ENCODE measurements at places on chromosomes 7 and 10.

DNA sequence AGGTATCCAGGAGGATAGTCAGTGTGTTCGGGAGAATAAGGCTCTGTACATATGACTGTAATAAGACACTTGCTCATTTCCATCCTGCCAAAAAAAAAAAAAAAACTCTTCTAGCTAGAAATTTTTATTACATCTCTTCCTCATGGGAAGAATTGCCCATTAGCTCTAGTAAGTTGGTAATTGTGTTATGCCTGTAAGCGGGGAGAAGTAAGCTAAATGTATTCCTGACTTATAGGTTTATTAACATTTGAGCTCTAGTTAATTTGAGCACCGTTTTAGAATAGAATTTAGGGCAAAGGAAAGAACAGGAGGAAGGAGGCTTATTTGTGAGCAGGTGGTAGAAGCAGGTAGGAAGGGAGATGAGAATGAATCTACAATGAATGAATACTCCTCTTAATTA is 1210.6 kb downstream of the SORCS1 start:
- DNase-seq: no peak

- DNase-seq: peak; percentile 60
Observed at GRCh38 chr7:38107486-38107893, 70.6 kb upstream of the STARD3NL start.

DNA sequence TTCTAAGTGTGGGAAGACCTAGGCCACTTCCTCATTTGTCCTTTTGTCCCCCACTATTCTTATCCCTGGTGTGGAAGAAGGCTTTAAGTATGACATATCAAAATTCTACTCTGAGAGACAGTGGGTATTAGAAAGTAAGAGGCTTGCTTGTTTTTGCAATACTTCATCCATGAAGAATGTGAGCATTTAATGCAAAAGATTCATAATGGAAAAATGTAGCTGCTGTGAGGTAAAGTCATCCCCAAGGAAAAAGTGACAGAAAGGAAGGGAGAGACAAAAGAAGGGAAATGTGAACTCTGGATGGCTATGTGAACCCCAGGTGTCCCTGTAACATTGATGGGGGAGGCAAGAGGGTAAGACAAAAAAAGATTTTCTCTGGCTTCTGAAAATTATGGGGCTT is 607.5 kb downstream of the SORCS1 start:
- no peak for DNase-seq

- DNase-seq: no peak
Observed at GRCh38 chr10:61052469-61053205, 108.7 kb upstream of the RHOBTB1 start.

DNA sequence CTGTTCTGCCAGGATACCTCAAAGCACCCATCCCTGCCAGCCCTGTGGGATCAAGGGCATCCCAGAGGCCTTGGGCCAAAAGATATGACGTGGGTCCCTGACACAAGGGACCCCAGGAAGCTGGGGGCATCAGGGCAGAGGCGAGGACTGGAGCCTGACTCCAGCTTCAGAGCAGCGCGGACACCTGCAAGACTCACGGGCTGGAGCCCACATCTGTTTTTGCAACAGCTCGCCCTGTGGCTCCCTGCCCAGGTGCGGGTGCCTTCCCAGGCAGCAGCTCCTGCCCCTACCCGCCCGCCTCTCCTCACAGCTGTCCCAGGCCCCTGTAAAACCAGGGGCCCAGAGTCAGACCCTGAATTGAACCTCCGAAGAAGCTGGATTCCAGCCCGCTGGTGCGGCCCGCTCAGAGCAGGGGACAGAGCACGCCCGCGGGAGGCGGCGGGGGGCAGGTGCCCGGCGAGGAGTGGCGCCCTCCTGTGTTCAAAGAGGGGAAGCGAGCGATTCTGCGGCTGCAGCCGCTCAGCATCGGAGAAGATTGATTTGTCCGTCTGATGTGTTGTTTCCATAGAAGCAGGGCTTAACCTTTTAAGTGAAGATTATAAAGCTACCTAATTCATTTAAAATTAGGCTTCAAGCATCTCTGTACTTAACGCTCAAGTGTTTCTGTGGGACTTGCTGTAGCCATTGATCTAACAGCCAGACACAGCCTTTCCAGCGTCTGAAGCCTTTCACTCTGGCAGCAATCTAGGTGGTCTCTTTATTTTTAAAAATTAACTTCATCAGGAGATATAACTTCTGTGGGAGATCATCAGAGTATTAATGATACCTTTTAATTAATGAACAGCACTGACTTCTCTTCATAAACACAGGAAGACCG is 88.4 kb downstream of the BEND7 start:
- DNase-seq: peak; percentile 45

- no peak for DNase-seq
Observed at GRCh38 chr10:83921984-83922860, 217.1 kb upstream of the GHITM start.

DNA sequence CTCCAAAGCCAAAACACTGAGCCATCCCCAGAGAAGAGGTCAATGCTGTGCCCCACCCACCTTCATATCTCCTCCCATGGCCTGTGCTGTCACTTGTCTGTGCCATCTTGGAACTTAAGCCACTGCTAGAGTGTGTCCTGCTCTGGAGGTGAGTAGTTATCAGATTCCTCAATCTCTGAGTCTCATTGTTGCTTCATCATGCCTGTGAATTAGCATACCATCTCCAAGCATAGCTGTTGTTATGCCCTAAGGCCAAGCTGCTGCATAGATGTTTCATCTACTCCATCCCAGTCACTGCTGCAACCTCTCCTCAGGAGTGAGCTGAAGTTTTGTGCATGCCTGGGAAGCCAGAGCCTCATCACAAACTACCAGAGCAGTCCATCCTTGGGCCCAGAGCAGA is 349.0 kb downstream of the ZWINT start:
- DNase-seq: no peak

GRCh38 chr10:118449521-118449920 is 107.4 kb upstream of the FAM204A start:
- no peak for DNase-seq

DNA sequence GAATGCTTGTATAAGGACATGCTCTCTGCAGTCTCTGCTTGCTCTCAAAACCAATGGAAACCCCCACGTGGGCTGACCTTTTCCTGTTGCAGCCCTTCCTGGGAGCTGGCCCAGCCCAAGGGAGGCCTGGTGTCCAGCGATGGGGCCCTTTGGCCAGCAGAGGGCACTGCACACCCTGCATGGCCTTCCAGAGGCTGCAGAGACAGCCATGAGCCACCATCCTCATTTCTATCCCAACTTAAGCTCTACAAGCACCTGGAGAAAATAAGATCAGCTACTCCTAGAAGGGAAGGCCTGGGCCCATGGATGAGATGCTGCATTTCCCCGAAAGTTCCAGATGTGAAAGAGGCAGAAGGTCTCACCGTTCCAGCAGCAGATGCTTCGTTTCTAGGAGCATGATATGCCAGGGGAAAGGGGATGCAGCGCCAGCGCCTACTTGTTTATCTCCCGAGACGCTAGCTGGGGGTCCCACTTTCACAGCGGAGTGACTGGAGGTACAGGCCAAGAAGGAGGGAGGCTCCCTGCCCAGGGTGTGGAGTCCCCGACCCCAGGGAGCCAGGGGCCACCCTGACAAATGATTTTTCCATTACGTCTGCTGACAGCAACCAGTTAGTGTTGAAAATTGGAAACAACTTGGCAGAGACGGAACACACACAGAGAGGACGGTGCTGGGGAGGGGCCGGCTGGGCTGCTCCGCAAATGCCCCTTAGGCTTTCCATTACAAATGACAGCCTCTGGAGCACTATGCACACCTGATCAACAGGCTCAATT is 106.4 kb downstream of the ZRANB1 start:
- DNase-seq: peak; percentile 26

DNA sequence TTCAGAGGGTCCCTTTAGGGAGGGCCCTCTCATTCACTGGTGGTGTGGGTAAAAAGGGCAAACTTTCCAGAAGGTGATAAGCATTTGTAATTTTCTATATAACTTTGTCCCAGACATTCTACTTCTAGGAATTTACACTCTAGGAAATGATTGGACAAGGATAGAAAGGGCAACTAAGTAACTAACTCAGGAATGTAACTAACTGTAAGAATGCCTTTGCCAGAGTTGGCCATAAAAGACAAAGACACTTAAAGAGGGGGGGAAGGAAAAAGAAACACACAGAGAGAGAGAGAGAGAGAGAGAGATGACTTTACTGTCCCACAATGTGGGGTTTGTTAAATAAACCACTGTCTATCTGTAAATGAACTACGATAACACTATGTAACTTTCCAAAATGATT is 38.5 kb upstream of the ITPRID1 start:
- no peak for DNase-seq

DNA sequence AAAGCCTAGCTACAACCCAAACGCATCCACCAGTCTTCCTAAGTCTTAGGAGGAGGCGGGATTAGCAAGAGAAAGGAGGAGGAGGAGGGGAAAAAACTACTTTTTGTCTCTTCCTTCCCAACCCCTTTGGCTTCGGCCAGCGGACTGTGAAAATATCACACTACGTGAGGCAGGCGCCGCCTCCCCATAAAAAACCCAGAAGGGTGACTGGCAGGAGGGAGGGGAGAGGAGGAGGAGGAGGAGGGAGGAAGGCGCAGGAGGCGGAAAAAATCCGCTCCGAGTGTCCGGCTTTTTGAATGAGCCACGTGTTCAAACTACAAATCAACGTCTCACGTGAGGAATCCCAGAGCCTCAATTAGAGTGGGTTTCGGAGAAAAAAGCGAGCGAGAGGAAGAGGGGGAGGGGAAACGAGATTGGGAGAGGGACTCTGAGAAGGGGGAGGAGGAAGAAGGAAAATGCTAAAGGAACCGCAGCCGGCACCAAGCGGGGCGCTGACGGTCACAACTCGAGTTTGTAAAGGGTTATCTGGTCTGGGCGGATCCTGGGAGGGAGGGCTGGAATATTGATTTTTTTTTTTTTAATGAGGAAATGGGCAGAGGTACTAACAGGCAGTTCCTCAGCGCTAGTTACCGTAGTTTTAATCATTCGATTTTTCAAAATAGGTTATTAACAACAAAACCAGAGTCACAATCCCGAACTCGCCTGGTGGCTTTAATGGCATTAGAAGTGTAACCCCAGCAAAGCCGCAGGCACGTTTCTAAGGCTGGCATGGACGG is at the start of gene IGF2BP3:
Gene IGF2BP3, minus strand, starts transcription at position 162 of the 776 bp plus-strand sequence. CDS start 381 bp downstream, outside the sequence.
- no peak for DNase-seq

DNA sequence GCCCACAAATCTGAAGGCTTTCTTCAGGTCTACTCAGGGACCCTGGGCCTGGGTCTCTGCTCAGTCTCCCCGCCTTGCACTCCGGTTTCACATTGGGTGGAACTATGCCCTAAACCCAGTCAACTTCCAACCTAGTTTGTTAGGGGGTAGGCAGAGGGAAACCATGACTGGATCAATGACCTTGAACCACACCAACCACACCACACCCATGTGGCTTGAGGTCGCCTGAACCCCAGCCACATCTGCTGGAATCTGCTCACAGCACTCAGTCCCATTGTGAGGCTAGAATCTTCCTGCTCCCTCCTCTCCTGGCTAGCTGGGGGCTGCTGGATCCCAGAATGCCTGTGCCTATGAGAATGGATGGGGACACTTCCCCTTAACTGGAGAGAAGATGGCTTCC is 17.9 kb downstream of the RFC2 start:
- DNase-seq: no peak

GRCh38 chr10:3750006-3750816 is 34.8 kb downstream of the KLF6 start:
- no peak for DNase-seq

GRCh38 chr10:69757553-69758309 is 44.0 kb upstream of the COL13A1 start:
- no peak for DNase-seq

DNA sequence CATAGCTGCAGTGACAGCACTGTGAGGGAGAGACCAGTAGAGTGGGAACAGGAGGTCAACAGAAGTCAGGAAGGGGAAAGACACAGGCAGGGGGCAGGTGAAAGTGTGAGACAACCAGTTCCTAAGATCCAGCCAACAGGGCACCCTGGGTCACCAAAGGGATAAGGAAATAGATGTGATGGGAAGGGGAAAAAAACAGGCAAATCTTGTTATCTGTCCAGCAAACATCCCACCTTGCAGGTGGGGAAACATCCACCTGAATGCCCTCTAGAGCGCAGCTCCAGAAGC is 42.5 kb downstream of the DPCD start:
- DNase-seq: no peak

DNA sequence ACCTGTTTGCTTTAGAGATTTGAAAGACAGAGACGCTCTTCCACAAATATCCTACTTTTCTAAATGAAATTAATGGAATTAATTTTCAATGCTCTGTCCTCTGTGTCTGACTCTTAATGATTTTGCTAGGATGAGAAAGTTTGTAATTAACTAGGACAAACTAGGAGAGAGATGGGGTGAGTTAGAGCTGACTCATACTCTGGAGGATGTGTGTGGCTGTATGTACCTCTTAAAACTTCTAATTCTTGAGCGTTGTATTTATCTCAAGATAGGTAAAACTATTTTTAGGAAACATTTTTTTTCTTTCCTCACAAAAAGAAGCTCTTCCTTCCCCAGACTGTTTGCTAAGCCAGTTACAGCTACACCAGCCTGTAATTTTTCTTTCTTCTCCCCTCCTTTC is 178.8 kb upstream of the ANKRD30A start:
- DNase-seq: no peak

DNA sequence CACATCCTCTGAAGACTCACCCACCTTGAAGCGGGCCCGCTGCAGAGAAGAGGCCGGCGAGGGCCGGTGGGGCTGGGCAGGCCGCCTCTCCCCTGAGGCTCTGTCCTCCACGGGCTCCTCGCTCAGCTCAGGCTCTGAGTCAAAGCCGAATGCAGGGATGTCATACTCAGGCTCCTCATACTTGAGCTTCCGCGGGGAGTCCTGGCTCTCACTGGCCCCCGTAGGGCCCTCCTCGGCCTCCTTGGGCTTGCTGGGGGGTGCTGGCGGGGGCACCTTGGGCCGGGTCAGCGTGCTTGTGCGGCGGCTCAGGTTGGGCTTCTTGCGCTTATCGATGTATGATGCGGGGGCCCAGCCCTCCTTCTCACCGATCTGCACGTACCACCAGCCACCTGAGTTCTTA is 109.9 kb downstream of the NEURL1 start:
- no peak for DNase-seq

GRCh38 chr7:36109013-36109627 is 43.9 kb upstream of the EEPD1 start:
- no peak for DNase-seq

DNA sequence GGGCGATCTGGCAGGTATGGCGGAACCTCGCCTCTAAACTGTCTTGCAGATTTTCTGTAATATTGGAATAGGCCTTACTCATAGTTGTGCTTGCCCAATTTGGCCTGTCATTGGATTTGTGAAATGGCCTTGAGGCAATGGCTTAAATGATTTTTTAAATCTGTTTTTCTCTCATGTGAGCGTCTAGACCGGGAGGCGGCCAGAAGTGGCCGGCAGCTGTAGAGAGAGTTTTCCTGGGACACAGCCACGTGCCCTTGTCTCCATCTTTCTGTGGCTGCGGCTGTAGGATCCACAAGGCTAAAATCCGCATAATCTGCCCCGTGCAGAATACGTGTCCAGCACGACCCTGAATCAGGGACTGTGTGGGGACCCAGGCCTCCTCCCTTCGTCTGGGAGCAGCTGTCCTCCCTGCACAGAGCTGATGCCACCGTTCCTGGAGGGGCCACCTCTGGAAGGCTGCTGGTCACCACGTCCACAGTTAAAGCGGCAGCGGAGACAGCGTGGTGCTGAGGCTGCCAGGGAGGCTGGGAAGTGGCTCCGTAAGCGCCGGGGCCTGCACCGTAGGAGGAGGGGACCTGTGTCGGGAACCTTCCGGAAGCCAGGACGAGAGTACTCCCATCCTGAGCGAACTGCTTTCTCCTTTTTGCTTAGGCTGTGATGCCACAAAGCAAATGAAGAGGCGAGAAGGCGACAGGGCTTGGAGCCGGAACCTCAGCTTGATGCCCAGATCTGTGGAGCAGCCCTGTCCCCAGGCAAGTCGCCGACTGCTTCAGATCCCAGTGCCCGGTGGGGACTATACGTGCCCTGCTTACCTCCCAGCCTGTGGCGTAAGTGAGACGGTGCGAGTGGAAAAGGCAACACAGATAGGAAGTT is 99.8 kb downstream of the DYNC2I1 start:
- DNase-seq: no peak

Measured in CD4-positive, alpha-beta T cell treated with Interleukin-6 at 100 ng/mL for 8 hours (primary cell).